SIG-M5 (cell line): ENCODE measurements at places on chromosomes 6 and 20.

- no peak for DNase-seq
Observed at GRCh38 chr6:134363323-134364039, 45.6 kb upstream of the SGK1 start.

DNA sequence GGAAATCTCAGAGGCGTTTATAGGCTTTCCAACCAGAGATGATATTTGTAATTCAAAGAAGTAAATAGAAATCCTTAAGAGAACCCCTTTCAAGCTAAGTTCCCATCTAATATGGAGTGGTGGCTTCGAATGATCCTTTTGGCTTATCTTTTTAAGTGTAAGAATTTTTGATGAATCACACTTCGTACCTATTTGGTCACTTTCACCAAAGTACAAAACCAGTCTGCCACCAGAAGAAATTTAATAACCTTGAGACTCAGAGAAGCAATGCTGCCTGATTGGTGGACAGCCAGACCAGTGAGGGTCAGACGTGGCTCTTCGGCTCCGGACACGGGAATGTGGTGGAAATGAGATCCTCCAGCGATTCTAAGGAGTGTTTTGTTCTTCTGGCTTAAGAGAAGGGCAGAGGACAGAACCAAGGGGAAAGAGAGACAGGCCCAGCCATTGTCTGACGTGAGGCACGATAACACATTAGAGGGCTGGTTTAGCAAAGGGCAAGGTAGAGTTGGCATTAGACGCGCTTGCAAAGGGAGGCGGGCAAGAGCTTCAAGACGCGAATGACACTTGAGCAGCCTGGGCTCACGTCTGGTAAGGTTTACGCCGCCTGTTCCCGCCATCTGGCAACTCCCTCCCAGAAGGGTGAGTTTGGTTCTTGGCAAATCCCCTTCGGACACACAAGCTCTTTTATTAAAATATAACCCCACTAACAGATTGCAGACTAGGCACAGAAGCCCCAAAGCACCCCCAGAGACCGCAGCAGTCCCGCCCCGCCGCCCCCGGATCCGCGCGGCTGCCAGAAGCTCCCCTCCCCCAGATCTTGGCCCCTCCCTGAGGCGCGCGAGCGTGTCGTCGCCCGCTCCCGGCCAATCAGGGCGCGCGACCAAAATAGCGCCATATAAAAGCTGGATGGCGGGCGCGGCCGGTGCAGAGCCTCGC, 50.0 kb upstream of the EZR start:
- no peak for DNase-seq

- DNase-seq: no peak
Observed at GRCh38 chr6:104789770-104790190, 69.9 kb downstream of the HACE1 start.

DNA sequence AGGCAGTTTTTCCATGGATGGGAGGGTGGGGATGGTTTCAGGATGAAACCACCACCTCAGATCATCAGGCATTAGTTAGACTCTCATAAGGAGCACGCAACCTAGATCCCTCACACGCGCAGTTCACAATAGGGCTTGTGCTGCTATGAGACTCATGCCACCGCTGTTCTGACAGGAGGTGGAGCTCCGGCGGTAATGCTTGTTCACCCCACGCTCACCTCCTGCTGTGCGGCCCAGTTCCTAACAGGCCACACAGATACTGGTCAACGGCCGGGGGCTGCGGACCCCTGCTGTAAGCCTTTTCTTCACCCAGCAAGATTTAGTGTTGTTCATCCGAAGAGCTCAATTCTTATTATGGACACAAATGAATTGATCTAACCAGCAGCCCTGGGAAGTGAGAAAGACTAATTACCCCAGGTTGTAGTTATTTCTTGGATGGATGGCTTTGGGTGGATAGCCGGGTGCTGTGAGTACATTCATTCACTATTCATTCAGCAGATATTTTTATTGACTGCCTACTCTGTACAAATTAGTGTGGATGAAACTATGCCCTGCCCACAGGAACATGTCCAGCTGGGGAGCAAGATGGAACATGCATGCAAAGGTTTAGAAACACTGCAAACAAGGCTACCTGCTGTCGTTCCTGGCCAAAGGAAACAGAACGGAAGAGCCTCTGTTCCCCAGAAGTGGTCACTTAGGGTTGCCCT, 57.2 kb downstream of the RIOK1 start:
- no peak for DNase-seq

DNA sequence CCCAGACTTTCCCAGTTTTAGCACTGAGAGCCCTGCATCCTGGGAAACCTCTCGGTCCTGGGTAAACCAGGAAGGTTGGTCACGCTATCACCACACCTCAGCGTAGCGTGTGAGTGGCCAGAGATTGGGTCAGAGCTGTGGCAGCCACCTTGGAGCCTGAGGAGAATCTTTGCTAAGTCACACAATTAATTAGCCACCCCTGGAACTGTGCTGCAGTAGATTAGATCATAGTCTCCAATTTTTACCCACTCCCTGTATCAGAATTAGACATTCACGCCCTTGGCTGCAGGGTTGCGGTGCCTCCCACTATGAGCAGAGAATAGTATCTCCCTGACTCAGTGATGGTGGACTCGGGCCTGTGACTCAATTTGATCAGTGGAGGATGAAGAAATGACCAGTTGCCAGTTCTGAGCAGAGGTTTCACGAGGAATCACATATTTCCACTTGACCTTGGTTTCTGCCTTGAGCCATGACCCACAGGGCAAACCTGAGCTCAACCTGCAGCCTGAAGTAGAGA, 6.0 kb upstream of the PTGIS start:
- DNase-seq: no peak

DNA sequence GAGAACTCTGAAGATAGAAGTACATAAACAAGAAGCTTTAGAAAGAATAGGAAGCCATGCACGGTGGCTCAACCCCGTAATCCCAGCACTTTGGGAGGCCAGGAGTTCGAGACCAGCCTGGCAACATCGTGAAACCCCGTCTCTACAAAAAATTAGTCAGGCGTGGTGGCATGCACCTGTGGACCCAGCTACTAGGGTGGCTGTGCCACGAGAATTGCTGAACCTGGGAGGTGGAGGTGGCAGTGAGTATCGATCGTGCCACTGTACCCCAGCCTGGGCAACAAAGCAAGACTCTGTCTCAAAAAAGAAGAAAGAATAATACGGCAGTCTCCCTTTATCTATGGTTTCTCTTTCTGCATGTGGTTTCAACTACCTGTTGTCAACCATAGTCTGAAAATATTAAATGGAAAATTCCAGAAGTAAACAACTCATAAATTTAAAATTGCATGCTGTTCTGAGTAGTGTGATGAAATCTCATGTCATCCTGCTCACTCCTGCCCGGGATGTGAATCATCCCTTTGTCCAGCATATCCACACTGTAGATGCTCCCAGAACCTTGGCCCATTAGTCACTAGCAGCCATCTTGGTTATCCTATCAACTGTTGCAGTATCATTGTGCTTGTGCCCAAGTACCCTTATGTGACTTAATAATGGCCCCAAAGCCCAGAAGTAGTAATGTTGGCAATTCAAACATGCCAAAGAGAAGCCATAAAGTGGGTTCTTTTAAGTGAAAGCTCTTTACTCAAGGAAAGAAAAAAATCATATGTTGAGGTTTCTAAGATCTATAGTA, 22.1 kb downstream of the DEK start:
- no peak for DNase-seq

GRCh38 chr20:12223057-12223456, 305.4 kb downstream of the BTBD3 start:
- DNase-seq: no peak
